T-helper 2 cell (primary cell): ENCODE measurements at places on chromosomes 16 and 17.

DNA sequence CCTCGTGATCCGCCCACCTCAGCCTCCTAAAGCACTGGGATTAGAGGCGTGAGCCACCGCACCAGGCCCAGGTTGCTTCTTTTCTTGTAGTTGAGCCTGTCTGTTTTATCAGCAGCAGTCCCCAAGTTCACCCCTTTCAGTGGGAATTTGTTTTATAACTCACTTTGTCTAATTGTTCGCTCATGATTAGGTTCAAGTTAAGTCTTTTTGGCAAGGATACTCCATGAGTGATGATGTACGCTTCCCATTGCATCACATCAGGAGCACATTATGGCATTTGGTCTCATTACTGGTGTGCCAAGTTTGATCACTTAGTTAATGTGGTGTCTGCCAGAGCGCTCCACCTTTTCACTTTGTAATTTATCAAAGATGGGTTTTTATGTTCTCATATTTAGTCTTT is 14.4 kb upstream of the GJD3 start:
- DNase-seq = no peak

DNA sequence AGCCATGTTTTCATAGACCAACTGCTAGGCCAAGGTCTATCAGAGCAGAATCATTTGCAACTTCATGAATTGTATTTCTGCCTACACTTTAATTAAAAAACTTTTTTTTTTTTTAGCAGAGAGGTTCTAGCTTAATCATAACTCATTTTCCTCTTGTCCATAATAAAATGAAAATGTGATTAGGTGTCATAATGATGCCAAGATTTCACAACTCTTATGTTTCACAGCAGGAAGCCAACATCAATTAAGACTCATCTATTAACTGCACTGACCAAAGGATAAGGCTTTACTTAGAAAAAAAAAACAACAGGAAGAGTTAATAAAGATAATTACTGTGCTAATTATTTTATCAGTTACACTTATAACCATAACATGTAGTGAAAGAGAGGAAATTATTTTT is 18.9 kb upstream of the RNF43 start:
- no peak for DNase-seq

DNA sequence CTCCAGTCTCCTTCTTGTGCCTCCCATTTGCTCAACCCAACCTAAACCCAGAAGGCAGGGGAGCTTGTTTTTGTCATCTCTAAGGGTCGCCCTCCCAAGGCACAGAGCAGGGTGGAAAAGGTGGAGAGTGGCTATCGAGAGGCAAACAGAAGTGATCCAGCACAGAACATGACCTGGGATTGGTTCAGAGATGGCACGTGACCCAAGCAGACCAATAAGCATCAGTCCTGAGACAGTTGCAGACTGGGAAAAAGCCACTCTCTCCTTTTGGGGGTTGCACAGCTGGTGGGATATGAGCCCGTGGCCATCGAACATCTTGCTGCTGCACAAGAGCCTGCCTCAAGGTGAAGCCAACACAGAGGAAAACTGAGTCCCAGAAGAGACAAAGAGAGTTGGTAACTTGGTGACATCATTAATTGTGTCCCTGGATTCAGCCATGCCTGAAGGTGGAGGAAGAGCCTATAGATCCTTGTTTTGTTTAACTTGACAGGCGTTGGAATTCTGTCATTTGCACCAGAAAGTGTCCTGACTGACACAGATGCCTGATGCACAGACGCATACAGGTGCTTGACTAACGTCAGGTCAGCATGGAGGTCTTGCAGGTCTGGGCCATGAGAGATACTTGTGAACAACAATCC is 28.2 kb upstream of the CSNK2A2 start:
- DNase-seq = no peak

DNA sequence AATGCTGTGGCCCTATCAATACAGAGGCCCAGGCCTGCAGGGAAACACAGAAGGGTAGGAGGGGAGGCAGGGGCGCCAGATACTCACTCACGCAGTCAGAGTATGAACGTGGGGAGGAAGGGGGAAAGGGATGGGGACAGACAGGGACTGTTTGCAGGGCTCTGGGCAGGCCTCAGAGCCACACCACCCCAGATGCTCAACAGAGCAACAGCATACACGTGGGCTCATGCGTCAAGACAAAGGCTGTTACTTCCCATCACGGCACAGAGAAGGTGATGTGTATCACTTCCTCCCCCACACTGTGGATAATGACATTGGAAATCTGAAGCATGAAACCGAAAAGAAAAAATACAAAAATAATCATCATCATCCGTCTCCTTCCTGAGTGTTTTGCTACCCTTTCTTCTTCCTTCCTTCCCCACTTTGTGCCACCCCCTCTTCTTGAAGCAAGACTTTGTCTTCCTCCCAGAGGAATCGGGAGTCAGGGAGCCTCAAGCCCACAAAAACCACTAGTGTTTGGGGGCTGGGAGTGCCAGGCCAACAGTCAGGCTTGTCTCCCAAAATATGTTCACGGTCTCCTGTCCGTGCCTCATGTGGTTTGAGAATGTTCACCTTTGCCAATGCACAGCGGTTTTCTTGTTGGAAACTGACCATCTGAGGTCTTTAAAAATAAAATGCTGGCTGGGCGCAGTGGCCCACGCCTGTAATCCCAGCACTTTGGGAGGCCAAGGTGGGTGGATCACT is 20.1 kb downstream of the SLC39A11 start:
- DNase-seq = no peak

GRCh38 chr16:87809150-87809902 is 43.5 kb upstream of the KLHDC4 start:
- no peak for DNase-seq

DNA sequence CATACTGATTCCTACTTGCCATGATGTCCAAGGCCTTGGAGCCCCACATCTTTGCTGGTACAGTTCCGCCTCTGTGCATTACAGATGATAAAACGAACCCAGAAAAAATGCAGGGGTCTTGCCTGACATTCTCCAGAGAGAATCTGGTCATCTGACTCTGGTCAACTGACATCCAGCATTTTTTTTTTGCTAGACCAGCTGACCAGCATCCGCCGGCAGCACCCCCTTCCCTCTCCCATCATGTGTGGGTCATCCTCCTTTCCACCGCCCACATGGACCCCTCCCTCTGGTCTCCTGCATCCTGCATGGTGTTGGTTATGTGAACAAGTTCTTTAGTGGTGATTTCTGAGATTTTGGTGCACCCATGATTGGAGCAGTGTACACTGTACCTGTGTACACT is 47.1 kb downstream of the CDH1 start:
- no peak for DNase-seq

- DNase-seq = peak; percentile 22
Measured at GRCh38 chr16:11742093-11742535, 543 bp downstream of the TXNDC11 start.

DNA sequence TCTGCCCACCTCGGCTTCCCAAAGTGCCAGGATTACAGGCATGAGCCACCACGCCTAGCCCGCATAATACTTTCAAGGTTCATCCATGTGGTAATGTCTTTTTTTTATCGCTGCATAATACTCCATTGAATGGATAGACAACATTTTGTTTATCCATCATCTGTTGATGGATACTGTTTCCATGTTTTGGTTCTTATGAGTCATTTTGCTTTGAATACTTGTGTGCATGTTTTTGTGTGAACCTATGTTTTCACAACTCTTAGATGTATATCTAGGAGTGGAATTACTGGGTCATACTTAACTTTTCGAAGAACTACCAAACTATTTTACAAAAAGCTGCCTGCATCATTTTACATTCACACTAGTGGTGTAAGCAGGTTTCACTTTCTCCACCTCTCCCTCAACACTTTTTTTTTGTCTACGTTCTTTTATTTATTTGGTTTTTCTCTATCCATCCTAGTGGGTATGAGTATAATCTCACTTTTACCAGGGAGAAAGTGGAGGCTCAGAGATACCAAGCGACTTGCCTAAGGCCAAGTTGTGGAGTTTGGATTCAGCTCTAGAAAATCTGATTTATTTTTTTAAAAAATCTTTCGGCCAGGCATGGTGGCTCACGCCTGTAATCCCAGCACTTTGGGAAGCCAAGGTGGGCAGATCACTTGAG is 151.2 kb downstream of the CMIP start:
- DNase-seq = peak; percentile 84

DNA sequence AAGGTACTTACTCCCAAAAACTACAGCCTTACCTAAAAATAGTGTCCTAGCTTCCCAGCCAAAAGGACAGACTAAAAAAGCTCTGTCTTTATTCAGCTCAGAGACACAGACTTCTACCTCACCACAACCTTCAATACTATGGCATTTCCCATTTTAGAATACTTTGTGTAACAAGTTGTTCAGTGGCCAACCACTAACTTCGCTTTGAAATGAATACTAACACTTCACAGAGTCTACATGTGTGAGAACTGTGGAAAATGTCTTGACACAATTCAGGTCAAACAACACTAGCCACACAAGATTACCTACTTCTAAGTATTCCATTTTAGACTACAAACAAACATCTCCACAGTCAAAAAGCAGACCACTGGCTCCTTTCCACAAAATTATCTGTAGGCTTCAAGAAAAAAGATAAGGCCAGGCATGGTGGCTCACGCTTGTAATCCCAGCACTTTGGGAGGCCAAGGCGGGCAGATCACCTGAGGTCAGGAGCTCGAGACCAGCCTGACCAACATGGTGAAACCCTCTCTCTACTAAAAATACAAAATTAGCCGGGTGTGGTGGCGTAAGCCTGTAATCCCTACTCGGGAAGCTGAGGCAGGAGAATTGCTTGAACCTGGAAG is 3.2 kb downstream of the HELZ start:
- no peak for DNase-seq

- no peak for DNase-seq
Measured at GRCh38 chr16:88602091-88602490, 31.9 kb downstream of the ZC3H18 start.

DNA sequence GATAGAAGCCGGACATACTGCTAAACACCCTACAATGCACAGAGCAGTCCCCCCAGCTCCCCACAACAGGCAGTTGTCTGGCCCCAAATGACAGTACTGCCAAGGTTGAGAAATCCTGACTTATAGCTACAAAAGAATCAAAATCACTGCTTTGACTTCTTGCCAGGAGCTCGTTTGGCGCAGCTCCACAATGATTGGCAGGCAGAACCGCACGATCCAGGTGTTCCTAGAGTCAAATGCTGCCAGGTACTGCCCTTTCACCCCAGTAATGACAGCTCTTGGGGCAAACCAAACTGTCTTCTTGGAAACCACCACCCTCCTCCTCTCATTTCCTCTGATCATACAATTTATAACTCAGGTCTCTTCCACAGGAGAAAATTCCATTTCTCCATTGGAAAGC is 2.2 kb upstream of the TMC5 start:
- DNase-seq = no peak

DNA sequence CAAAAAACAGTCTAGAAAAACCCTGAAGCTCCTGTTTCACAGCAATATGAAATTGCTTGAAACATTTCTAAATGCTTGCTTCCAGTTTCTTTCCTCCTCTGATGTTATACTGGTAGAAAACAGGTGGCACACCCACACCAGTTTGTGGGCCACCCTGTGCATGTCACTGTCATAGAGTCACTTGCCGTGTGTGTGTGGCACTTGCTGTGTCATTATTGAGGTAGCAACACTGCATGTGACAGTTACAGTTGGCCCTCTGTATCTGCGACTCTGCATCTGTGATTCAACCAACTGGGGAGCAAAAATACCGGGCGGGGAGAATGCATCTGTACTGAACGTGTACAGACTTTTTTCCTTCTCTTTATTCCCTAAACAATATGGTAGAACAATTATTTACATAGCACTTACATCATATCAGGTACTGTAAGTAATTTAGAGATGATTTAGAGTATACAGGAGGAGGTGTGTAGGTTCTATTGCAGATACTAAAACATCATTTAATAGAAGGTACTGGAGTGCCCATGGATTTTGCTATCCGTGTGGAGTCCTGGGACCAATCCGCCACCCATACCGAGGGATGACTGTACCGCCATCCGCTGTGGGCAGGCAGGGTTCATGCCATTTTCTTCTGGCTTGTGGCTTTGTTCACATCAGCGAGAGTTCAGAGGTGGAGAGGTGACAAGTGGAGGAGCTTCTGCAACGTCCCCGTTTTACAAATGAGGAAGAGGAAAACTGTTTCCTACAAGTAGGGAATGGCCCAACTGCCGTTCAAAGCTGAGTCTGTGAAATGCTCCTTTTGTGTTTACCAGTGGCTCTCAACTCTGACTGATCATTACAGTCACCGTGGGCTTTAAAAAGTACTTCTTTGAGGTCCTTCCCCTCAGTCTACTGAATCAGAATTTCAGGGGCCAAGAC is 373.7 kb downstream of the SNX29 start:
- DNase-seq = no peak

DNA sequence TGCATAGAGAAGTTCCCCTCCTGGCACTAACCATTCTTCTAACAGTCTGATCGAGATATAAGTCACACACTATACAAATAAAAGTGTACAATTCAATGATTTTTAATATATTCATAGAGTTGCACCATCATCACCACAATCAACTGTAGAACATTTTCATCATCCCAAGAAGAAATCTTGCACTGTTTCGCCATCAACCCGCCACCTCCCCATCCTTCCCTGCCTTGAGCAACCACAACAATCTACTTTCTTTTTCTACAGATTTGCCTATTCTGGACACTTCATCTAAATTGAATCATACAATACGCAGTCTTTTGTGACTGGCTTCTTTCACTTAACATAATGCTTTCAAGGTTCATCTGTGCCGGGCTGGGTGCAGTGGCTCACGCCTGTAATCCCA is 33.0 kb upstream of the GUCY2D start:
- no peak for DNase-seq

GRCh38 chr16:31090540-31090939 is 1.8 kb upstream of the PRSS53 start:
- DNase-seq = no peak

DNA sequence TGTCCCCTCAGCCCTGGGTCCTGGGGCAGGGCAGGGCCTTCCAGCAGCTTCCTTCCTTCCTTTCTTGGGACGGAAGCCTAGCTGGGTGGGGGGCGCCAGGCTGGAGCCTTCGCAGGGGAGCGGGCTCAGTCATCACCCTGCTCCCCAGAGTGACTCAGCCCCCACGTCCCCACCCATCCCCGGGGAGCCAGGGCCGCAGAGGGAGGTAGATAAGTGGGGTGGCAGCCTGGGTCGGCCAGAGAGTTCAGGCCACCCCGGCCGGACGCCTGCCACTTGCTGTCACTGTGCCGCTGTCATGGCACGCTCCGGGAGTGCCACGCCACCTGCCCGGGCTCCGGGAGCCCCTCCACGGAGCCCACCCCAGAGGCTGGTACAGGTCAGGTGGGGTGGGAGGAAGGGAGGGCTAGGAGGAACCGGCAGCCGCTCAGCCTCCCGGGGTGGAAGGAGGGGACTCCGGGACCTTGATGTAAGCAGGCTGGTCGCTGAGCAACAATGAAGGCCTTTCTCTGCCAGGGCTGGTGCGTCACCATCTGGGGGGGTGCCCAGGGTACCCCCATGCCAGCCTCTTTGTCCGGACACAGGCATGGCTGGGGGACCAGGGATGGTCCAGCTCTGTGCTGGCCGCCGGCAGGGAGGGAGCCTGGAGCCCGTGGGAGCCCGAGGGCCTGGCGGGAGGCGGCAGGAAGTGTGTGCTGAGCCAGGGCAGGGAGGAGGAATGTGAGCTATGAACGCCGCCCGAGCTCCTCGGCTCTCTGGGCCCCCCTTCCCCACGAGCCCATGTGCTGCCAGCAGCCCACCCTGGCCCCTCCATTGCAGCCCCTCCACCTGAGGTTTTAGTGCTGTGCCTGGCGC is 6.6 kb downstream of the NHERF2 start:
- DNase-seq = no peak
